Activated CD4-positive, alpha-beta T cell treated with anti-CD3 and anti-CD28 coated beads, Interleukin-2, amount 10 ng/mL, durations not matched to agents 7 days and 5 days (primary cell): ENCODE measurements at places on chromosomes 4 and X.

- no peak for DNase-seq
- H3K4me3 ChIP-seq = no peak overlapping the region
- H3K4me1 ChIP-seq = no peaks in the 10 kb centered on the region
- H3K27ac ChIP-seq = no peak overlapping the region
Measured at GRCh38 chr4:119683518-119683917, 54.9 kb upstream of the PDE5A start.

DNA sequence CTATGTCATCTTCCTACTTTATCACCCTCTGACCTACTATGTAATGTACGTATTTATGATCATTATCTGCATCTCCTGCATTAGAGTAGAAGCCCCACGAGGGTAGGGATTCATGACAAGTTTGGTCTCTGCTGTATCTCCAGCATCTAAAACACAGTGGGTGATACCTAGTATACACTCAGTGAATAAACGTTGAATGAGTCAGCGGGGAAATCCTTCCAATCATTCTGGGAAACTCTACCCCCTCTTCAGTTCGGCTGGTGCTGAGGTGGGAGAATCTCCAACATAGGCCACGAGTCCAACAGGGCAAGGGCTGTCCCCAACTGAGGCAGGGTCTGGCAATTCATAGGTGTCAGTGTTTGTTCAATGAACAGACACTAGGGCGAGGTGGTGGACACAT, 74.4 kb upstream of the EFNB1 start:
- DNase-seq = no peak
- H3K27me3 ChIP-seq = no peaks in the 10 kb centered on the region
- H3K4me3 ChIP-seq = no peak overlapping the region
- H3K36me3 ChIP-seq = no peaks in the 10 kb centered on the region

GRCh38 chr4:81498551-81499099, 26.9 kb upstream of the RASGEF1B start:
- no peaks in the 10 kb centered on the region for H3K36me3 ChIP-seq
- H3K4me3 ChIP-seq = no peak overlapping the region
- peaks cover 8% of the 10 kb centered on the region for H3K27me3 ChIP-seq

DNA sequence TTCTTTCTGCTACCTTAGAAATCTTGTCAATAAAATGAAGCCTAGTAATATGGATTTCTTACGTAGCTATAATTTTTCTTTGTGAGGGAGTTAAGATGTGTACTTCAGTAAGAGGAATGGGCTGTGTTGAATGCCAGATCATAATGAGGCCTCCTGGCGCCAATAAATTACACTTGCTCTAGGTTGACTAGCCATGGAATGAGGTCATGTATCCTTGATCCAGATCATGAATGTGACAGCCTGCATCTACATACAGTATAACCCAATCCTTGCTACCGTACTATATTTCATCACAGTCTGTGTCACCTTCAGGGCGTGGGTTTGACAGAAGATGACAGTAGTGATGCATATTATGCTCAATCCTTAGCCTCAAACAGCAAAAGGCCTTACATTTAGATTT, 36.2 kb downstream of the NHS start:
- no peak overlapping the region for H3K27ac ChIP-seq
- no peak overlapping the region for H3K4me3 ChIP-seq
- H3K27me3 ChIP-seq = no peaks in the 10 kb centered on the region
- DNase-seq = no peak
- H3K36me3 ChIP-seq = no peaks in the 10 kb centered on the region
- H3K4me1 ChIP-seq = no peaks in the 10 kb centered on the region

DNA sequence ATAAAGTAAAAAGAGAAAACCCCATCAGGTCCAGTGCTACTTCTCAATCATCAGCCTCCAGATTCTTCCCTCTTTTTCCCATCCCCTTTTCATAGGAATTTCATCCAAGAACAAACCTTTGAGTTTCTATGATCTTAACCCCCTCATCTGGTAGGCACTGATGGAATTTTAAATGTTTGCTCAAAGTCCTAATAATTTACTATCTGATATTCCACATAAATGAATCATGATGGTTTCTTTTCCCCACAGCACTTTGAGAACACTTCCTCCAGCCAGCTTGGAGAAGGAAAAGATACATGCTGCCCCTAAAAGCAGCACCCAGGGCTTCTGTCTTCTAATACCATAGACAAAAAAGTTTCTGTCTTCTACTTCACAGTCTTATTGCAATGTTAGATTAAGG, 19.4 kb upstream of the KLHL8 start:
- DNase-seq = no peak
- H3K27me3 ChIP-seq = peaks cover 19% of the 10 kb centered on the region
- H3K4me3 ChIP-seq = no peak overlapping the region
- H3K4me1 ChIP-seq = peaks cover 10% of the 10 kb centered on the region
- peaks cover 2% of the 10 kb centered on the region for H3K36me3 ChIP-seq

GRCh38 chr4:85938062-85938461, 421.8 kb downstream of the MAPK10 start:
- H3K27ac ChIP-seq = no peak overlapping the region
- no peaks in the 10 kb centered on the region for H3K36me3 ChIP-seq
- H3K4me3 ChIP-seq = no peak overlapping the region
- no peaks in the 10 kb centered on the region for H3K27me3 ChIP-seq
- no peaks in the 10 kb centered on the region for H3K4me1 ChIP-seq
